ENCODE measurements at places on chromosomes 3 and 15.

GRCh38 chr15:63487076-63487757, 17.2 kb upstream of the USP3 start:
- peak; percentile 58 for DNase-seq

- peak; percentile 23 for DNase-seq
Observed at GRCh38 chr3:140953028-140953960, 11.7 kb downstream of the SLC25A36 start.

- DNase-seq: no peak
Observed at GRCh38 chr15:99526671-99527070, 39.1 kb upstream of the MEF2A start.

- DNase-seq: no peak
Observed at GRCh38 chr3:96657710-96658109, 156.7 kb upstream of the EPHA6 start.

DNA sequence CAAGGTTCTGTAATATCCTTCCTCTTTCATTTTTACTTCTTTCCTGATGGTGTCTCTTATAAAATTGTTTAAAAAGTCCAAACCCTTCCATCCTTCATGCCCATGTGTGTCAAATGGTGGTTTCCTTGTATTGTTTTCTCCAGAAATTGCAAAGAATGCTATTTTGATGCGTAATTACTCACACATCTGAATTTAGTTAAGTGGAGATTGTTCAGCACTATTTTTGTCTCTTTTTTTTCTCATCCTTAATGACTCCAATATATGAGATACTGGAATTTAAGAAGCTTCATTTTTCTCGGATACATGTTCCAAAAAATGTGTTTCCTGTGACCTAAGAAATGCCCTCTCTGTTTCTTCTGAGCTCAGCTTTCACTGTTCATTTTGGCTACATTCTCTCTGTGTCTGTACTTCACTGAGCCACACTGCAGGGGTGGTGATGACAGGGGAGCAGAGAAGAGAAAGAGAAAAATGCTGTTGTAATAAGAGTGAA, 799.8 kb downstream of the DIPK2A start:
- no peak for DNase-seq

DNA sequence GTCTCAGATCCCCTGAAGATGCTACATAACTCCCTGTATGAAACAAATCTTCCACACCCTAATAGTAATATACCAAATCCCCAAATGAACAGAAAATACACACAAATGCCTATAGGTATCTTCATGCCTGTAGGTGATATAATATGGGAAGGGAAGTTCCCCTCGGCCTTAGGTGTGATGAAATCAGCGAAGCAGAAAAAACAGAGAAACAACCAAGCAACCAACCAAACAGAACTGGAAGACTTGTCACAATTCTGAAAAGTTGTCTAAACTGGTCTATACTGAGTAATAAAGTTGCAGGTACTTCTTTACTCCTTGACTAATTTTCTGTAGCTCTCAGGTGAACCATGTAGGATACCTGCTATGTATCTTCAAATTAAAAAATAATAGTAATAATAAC, 82.2 kb upstream of the SATB1 start:
- no peak for DNase-seq

- DNase-seq: peak; percentile 87
Observed at GRCh38 chr15:38996111-38996631, 431.6 kb upstream of the RASGRP1 start.

- peak; percentile 46 for DNase-seq
Observed at GRCh38 chr3:59535791-59536221, 486.0 kb upstream of the CFAP20DC start.

- no peak for DNase-seq
Observed at GRCh38 chr3:129994883-129995559, 20.5 kb downstream of the TRH start.

DNA sequence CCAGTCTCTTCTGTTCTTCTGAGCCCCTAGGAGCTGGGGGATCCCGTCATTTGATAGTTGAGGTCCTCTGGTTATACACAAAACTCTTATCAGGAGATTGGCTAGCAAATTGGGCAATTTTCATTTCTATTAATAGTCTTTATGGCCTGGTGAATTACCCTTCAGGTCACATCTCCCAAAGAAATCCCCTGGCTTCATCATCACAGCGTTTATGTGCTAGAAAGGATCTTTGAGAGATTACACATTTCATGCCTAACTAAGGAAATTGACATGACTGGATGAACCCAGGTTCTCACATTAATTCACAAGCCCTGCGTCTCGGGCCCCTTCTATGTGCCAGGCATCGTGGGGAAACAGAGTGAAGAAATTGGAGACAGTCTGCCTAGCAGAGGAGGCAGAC, 227.4 kb upstream of the PROK2 start:
- DNase-seq: no peak

GRCh38 chr3:35946121-35946853, 307.0 kb downstream of the ARPP21 start:
- peak; percentile 17 for DNase-seq

- no peak for DNase-seq
Observed at GRCh38 chr3:21790466-21790865, 39.5 kb upstream of the ZNF385D start.

DNA sequence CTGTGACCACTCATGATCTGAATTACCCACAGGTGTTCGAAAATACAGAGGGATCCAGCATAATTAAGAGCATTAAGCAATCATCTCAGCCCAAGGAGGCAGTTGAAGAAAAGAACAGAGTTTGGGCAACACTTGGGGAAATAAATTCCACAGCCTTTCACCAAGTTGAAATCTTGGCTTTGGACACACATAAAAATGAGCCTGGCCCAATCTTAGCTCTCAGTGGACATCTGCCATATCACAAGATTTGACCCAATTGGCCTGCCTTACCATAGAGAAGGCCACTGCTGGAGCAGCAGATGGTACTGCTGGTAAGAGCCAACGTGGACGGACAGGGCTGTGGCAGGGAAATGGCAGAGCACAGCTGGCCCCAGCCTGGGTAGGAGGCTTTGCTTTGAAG, 13.0 kb downstream of the FOXP1 start:
- DNase-seq: no peak

Measured in Caki2 (cell line).